Mesangial cell (primary cell): ENCODE measurements at places on chromosomes 7 and 10. TPM values are rescaled to one million over a fixed set of nuclear protein-coding genes. Genes with fewer than 3 reads are reported as not detected.

OR13A1 gene
- total RNA-seq: not detected in 2 replicates

ZNF37A gene
- total RNA-seq: 2.9 and 4.4 TPM in 2 replicates

MXI1 gene
- total RNA-seq: 4.7 and 13.9 TPM in 2 replicates

ABCF2 gene
- total RNA-seq: 39.0 and 55.7 TPM in 2 replicates

RAB11FIP2 gene
- total RNA-seq: 5.1 and 7.7 TPM in 2 replicates

LRRC4 gene
- total RNA-seq: 0.16 and 1.0 TPM in 2 replicates

SLC26A5 gene
- total RNA-seq: not detected in 2 replicates

FGL2 gene
- total RNA-seq: under 0.01 TPM in 1 of 2 replicates, not detected in the other

MDFIC gene
- 14.7 and 15.2 TPM in 2 replicates for total RNA-seq

RBP3 gene
- not detected in 2 replicates for total RNA-seq

BHLHA15 gene
- total RNA-seq: 1.0 and 1.1 TPM in 2 replicates

CPA2 gene
- total RNA-seq: not detected in 2 replicates

PCDH15 gene
- under 0.01 and 0.51 TPM in 2 replicates for total RNA-seq
